ENCODE measurements at places on chromosomes 3 and 15. TPM values are rescaled to one million over a fixed set of nuclear protein-coding genes. Genes with fewer than 3 reads are reported as not detected.

The ALS2CL gene
- 17.3 TPM for total RNA-seq

- no peak for DNase-seq
Measured at GRCh38 chr3:116190095-116190494, 255.2 kb downstream of the LSAMP start.

The DNAJA4 gene
- total RNA-seq, result 171 TPM

DNA sequence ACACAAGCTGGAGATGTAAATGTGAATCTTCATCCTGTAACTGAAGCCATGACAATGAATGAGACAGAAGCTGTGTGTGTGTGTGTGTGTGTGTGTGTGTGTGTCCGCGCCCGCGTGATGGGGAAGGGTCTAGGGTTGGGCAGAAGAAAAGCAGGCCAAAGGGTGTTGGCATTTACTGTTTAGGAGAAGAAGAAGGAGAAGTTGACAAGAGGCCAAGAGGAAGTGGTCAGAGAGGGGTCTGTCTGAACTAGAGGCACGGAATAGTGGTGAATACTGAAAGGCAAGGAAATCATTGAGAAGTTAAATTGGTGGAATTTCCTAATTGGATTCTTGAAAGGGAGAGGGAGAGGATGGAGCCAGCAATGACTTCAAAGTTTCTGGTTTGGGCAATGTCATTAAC lies 5.6 kb upstream of the NCEH1 start:
- DNase-seq, result no peak

GRCh38 chr3:61562042-61562720 lies 810 bp downstream of the PTPRG start:
- peak; percentile 42 for DNase-seq

DNA sequence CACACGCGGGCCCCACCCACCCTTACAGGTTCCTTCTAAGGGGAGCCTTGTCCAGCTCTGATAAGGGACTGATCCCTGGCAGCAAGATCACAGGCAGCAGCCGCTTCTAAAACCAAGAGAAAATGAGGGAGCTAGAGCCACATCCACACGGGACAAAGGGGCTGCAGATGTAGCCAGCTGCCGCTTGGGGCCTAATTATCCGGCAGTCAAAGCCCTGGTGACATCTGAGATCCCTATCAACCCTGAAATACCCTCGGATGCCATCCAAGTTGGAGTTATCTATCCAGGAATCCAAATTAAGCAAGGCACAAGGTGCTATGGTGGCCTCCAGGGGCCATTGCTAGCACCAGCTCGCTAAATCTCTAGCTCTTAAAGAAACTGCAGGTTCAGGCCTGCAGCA lies 248.3 kb downstream of the VPS13C start:
- no peak for DNase-seq

The NTRK3 gene
- 6.9 TPM for total RNA-seq

GRCh38 chr3:132657869-132658747 lies 1.5 kb downstream of the ACAD11 start:
- no peak for DNase-seq

- DNase-seq, result no peak
Measured at GRCh38 chr3:142975316-142975995, 12.0 kb upstream of the PAQR9 start.

- DNase-seq, result no peak
Measured at GRCh38 chr3:83251490-83251889, 1490.0 kb upstream of the GBE1 start.

DNA sequence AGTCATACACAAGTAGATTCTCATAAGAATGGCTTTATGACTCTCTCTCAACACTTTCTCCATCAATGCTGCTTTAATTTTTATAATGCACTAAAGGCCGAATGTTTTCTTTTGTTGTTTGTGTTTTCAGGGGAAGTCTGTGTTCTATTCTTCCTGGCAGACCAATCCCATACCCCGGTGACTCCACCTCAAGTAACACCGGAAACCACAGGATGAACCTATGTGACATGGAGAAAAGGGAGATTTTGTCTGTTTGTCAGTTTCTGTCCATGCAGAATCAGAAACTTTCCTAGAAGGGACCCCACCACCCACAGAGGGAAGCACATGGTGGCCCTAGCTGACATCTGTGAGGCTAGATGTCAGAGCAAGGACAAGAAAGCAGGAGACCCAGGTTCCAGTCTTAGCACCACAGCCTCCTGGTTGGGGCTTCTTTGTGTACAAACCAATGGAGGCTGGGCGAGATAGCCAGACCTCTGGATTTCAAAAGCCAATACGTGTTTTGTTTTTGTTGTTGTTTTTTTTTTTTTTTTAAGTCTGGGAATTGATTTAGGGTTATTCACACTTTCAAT lies 109.0 kb downstream of the OSBPL10 start:
- DNase-seq, result no peak

GRCh38 chr3:127406309-127407025 lies 118.6 kb upstream of the PRR20G start:
- DNase-seq, result no peak

GRCh38 chr3:173463250-173463649 lies 65.7 kb downstream of the NLGN1 start:
- DNase-seq, result no peak

GRCh38 chr3:114600571-114600970 lies 306.7 kb downstream of the TIGIT start:
- no peak for DNase-seq

GRCh38 chr3:51282931-51283330 lies 102.2 kb upstream of the MANF start:
- DNase-seq, result no peak

The TGM4 gene
- total RNA-seq, result not detected

DNA sequence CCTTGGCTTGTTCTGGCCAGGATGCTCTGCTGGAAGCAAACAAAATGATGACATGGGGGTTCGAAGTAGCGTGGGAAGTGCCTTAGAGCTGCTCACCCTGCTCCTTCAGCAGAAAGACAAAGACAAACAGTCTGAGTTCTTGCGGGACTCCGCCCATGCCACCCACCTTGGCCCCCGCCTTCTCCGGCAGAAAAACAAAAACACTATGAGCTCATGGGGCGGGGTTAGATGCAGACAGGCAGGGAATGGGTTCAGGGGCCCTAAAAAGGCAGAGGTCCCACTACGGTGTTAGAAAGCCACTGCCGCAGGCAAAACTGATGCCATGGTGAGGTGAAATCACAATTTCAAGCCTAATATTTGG lies 9.7 kb upstream of the NCKIPSD start:
- peak; percentile 74 for DNase-seq

The NPAP1 gene
- not detected for total RNA-seq

- DNase-seq, result no peak
Measured at GRCh38 chr3:1200371-1200770, 107.5 kb downstream of the CNTN6 start.

- DNase-seq, result no peak
Measured at GRCh38 chr15:66862111-66862939, 160.3 kb downstream of the SMAD6 start.

DNA sequence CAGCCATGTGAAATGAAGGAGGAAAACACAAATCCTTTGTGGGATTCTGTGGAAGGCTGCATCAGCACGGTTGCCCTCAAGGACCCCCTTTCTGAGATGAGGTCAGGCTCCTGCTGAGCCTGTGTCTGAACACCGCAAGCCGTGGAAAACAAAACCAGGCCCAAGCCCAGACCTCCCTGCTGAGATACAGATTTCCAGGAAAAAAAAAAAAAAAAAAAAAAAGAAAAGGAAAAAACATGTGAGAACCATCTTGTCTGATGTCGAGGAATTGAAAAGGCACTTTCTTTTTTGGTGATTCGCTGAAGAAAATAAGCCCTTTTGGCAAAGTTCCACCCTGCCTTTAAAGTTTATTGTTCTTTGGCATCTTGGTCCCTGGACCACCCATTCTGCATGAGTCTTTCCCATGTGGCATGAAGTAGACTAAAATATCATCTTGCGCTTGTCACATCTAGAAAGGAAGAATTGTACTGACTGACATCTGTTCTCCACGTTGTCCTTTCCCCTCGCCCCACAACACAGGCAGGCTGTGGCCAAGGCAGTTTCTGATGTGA lies 117.6 kb downstream of the CHST2 start:
- DNase-seq, result no peak

DNA sequence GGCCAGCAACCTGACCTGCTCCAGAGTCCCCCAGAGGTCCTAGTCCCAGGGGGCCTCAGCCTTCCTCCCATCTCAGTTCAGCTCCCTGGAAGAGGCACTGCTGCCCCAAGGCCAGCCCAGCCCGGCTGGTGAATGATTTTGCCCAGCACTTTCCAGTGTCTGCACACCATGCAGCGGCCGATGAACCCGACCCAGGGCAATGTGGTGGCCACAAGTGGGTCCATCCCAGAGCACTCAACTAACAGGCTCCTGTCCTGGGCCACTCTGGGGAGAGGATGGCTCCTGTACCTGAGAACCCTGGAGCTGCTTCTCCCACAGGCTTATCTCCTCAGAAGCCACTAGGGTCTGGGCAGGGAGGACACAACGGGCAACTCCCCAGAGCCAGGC lies 39.2 kb downstream of the PTPN23 start:
- no peak for DNase-seq

The TTC21A gene
- 1.8 TPM for total RNA-seq

DNA sequence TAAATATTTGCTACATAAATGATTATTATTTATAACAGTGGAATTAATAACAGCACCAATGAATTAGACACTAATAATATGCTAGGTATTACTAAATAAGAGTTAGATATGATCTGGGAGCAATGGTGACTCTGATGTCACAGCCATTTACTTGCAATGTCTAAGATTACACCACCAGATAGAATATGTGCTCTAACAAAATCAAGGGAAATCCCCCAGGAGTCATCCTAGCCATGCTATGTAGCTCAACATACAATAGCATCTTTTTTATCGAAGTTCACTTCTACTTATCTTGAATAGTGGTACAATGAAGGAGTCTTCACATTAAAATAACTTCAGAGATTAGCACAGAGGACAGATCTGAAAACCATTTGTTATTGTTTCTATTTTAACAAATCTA lies 154.0 kb downstream of the FMN1 start:
- no peak for DNase-seq

- no peak for DNase-seq
Measured at GRCh38 chr3:98918586-98918985, 17.1 kb upstream of the DCBLD2 start.

The HRG gene
- 0.16 TPM for total RNA-seq

- no peak for DNase-seq
Measured at GRCh38 chr3:42123012-42123581, 31.9 kb downstream of the TRAK1 start.

GRCh38 chr15:58138106-58138505 lies at the start of gene AQP9:
AQP9 (plus strand) TSS chr15:58138381; CDS start chr15:58138566, 185 bp downstream.
- DNase-seq, result no peak

The TF gene
- total RNA-seq, result 111 TPM

GRCh38 chr3:125000661-125001060 lies 55.1 kb downstream of the HEG1 start:
- no peak for DNase-seq

DNA sequence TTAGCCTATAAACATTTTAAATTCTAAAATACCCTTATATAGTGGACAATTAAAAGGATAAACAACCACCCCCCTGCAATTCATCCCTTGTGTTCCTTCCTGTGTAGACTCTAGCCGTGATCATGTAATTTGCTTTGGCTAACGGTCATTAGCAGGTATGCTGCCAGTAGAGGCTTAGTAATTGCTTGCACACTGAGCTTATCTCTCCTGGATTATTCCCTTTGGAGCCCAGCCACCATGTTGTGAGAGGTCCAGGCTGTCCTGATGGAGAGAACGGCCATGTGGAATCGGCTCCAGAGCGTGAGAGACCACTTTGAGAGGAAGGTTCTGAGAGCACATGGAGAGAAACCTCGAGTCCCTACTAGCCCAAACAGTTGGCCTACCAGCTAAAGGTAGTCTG lies 11.0 kb upstream of the BNC1 start:
- no peak for DNase-seq

DNA sequence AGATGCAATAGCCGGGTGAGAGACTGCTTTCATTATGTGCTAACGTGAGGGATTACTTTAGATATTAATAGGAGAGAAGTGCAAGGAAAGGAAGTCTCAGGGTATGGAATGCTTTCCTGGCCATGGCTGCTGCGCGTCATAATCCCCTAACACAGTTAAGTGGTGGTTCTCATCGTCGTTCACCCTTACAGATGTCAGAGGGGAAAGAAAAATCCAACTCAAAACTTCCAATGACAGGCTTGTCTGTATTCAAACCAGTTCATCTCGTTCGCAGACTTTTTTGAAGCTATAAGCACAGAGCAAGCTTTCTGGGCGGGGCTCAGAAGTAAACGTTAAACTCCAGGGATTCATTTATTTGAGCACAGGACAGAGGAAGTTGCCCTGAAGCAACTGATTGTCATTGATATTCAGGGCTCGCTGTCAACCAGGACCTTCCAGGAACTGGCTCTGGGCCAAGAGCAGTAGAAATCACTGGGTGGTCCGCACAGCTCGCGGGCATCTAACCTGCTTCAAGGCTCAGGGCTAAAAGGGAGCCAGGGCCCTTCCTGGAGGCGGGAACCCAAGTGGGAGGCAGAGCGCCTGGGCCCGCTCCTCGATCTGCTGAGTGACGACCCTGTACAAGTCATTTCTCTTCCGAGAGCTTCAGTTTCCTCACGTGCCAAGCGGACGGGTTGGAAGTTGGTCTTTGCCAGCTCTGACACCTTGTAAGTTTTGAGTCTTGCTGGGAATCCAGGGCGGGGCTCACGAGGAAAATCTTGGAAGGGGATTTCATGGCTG lies 1.1 kb upstream of the LPP start:
- peak; percentile 66 for DNase-seq

DNA sequence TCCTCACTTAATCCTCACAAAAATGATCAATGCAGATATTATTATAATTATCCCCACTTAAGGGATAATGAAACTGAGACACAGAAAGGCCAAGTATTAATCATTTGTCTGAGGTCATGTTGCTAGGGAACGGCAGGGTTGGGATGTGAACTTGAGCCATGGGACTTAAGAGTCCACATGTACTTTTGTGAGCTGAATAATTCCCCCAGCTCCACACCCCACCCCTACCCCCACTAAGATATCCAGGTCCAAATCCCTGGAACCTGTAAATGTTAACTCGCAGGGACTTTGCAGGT lies 290.5 kb upstream of the GADL1 start:
- no peak for DNase-seq

- no peak for DNase-seq
Measured at GRCh38 chr15:76107169-76107568, 47.4 kb downstream of the TMEM266 start.

The STAB1 gene
- 169 TPM for total RNA-seq

DNA sequence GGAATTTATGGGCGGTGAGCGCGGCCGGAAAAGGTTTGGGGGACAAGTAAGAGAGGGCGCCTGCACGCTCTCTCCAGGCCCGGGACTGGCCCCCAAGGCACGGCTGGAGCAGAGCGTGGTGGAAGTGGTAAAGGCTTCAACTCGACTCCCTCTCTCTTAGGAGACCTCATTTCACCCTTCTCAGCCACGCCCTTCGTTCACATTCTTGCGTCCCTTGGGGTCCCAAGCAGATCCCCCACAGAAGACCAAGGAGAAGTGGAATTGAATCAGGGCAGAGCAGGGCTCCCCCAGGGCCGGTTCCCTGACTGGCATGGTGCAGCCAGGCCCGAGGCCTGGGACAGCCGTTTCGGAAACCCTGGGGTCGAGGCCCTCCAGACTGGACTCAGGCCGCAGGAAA lies 75.4 kb upstream of the POLG start:
- no peak for DNase-seq

- no peak for DNase-seq
Measured at GRCh38 chr3:64228110-64228509, 2.8 kb upstream of the PRICKLE2 start.
